ENCODE measurements at places on chromosomes 6 and 20.

DNA sequence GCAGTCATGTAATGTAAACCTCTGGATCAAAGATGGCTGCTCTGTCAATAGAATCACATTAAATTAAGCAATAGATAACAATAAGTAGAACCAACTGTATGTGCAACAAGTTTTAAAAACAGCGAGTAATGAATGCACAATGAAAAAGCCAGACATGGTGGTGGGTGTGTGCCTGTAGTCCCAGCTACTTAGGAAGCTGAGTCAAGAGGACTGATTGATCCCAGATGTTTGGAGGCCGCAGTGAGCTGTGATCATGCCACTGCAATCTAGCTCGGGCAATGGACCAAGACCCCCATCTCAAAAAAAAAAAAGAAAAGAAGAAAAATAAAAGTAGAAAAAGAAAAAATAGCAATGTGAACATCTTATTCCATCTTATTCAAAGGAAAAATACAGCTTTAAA lies 558.7 kb upstream of the MMS22L start:
- DNase-seq, result no peak

- DNase-seq, result no peak
These were observed 243.7 kb downstream of the CD83 start for GRCh38 chr6:14361297-14361696.

DNA sequence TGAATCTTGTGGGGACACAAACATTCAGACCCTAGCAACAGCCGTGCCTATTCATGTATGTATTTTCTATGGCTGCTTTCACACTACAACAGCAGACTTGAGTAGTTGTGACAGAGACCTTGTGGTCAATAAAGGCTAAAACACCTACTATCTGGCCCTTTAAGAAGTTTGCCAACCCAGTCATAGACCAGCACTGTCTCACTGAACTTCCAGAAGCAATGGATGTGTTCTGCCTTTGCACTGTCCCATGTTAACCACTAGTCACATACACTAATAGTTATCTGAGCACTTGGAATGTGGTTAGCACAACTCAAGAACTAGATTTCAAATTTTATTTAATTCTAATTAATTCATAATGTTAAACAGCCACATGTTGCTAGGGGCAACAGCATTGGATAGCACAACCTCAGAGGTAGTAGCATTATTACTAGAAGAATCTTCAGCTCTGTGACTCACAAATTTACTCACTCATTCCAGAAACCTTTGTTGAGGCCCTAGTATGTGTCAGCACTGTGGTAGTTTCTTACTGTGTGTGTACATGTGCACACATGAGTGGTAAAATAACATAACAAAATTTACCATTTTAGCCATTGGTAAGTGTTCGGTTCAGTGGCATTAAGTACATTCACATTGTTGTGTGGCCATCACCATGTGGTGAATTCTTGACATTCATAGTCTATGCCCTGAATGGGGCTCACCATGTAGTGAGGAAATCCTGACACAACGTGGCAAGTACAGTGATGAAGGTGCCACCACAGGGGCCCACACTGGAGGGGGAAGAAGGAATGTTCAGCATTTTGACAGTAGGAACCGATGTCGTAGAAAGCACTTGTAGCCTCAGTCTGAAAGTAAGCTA lies 107.3 kb downstream of the CEP57L1 start:
- no peak for DNase-seq

DNA sequence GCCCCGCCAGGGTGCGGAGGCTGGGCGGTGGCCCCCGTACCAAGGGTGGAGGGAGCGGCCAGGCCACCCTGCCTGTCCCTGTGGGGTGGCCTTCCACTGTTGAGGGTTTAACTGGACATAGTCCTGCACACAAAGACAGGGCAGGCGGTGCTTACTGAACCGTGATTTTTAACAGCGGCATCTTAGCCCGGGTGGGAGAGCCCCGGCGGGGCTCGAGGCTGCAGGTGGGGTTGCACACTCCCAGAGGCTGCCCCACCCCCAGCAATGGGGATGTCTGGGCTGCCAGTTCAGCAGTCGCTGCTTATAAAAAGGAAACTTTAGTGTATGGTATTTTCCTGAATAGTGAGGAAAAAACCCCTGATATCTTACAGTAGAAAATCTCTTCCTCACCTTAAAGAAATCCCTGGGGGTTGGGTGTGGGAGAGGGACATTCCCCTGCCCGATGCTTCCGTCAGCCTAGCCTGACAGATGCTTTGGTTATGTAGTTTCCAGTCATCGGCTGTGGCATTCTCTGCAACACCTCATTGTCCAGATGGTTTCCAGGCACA lies 79.4 kb downstream of the IRF4 start:
- DNase-seq, result no peak
